ENCODE measurements at places on chromosomes 2 and 18. TPM values are rescaled to one million over a fixed set of nuclear protein-coding genes. Genes with fewer than 3 reads are reported as not detected.

Gene GKN2
- total RNA-seq, result not detected

Gene NMS
- not detected for total RNA-seq

Gene ZNF804A
- not detected for total RNA-seq

Gene GPR35
- total RNA-seq, result 1.4 TPM

Gene DGUOK
- 26.2 TPM for total RNA-seq

Gene SEMA4C
- 19.5 TPM for total RNA-seq

Gene NOSTRIN
- total RNA-seq, result 38.2 TPM

Gene SETBP1
- total RNA-seq, result 25.6 TPM

Gene ERMN
- total RNA-seq, result not detected

Gene SIX3
- total RNA-seq, result not detected

Gene ACVR1C
- 1.9 TPM for total RNA-seq

Gene MFSD2B
- 1.6 TPM for total RNA-seq

All from suprapubic skin (tissue), 4 donors.